Activated naive CD4-positive, alpha-beta T cell (primary cell): ENCODE measurements at places on chromosomes 7 and 10.

GRCh38 chr7:24980534-24981170 lies 674 bp upstream of the OSBPL3 start:
- no peak for DNase-seq

DNA sequence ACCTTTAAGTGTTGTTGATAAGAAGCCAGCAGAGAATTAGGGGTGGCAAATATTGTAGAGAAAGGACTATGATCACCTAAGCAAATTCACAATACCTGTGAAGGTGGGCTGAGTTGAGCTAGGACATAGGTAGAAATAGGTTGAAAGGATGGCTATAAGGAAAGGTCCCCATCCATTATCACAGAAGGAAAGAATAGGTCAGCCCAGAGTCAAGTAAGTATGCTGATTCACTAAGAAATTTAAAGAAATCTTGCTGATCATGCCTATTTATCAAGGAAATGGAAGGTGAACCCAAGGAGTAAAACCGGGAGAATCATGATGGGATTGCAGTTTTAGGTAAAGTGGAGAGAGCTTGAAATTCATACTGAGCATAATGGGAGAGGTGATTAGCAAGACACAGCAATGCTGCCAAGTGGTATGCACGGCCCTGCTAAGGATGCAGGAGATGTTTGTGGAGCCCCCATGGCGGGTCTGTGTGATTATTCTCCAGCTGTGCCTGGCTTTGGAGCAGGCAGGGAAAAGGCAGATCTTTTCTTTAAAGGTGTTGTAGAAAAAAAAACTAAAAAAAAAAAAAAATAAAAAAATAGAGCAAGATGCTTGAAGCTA lies 399.4 kb downstream of the PLXDC2 start:
- no peak for DNase-seq

- DNase-seq, result no peak
These were observed 98.7 kb upstream of the PPIF start for GRCh38 chr10:79248341-79249185.

DNA sequence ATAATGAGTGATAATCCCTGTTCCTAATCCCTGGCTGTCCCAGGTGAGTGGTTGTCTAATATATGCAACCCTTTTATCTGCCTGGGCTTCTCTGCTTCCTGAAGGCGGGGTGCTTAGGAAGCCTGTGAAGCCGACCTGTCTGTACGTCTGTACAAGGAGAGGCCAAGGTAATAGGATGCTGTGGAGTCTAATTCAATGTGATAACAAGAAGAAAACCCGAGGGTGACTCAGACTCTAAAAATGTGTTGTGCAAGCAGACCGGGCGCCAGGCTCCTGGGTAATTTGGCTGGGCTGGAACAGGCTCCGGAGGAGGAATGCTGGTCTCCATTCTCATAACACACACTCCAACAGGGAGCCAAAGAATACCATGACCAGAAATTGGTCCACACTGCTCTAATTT lies 43.6 kb downstream of the THNSL1 start:
- DNase-seq, result no peak

GRCh38 chr10:103598654-103599115 lies 105.2 kb downstream of the NEURL1 start:
- no peak for DNase-seq

DNA sequence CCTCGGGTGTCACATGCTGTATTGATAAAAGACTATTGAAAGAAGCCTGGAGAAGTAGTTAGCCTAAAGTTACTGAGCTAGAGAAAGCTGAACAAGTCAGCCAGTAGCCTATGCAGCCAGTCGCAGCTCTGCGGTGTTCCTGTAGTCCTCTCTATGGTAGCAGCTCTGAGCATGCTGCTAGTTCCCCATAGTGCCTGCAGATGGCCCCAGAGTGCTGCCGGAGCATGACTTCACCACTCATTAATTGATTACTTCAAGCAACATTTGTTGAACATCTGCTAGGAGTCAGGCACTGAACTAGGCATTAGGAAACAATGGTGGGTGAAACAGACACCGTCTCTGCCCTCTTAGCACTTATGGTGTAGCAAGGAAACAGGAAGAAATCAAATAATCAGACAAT lies 422.7 kb downstream of the SORCS3 start:
- DNase-seq, result no peak

- no peak for DNase-seq
These were observed 213.6 kb upstream of the FZD1 start for GRCh38 chr7:91050677-91051076.

DNA sequence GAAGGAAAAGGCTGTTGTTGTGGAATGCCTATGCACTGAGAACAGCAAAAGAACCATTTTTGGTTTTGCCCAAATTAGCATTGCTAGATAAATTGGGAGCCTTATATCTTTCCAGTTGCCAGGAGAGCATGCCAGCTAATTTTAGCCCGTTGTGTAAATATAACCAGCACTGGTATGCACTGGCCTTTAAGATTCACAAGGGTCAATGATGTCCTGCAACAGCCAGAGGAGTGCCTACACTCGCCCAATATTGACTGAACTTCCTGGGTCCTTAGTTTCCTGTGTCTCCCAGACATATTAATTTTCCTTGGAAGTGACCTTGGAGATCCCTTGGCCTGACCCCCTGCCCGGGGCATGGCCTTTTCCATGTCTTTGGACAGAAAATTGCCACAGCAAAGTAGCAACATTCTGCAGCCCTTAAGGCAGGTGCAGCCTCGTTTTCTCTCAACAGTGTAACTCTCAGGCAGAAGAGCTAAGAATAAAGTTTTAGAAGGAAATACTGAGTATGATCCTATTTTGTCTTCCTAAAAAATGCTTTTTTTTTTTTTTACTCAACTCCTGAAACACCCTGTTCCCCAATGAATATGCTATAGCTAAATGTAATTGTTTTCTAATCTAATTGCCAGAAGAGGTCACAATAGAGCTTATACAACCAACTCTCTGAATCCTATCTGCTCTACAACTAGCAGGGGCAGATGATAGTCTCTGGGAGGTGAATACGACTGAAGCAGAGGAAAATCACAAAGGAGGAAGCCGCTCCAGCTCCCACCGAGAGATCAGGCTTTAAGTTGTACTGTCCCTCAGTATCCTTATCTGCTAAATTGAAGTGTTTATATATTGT lies 131.9 kb upstream of the PCGF5 start:
- no peak for DNase-seq

DNA sequence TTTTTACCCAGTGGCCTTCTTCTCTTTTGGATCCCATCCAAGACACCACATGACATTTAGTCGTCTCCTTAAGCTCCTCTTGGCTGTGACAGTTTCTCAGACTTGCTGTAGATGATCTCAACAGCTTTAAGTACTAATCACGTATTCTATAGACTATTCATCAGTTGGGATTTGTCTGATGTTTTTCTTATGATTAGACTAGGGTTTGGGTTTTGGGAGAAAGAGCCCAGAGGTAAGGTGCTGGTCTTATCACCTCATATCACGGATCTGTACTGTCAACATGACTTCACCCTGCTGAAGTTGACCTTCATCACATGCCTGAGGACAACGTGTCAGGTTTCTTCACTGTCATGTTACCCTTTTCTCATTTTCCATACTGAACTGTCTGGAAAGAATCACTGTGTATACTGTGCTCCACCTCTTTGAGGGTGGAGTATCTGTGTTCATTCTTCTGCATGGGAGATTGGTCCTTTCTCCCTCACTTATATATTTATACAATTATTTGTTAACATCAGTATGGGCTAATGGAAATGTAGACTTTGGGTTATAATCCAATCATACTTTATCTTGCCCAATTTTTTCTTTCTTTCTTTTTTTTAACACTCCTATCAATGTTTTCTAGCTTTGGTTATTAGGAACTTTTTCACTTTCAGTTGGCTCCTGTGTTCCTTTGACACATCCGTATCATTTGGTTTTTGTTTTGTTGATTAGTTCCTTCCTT lies 6.4 kb upstream of the HKDC1 start:
- DNase-seq, result no peak

- no peak for DNase-seq
These were observed 408.1 kb downstream of the INHBA start for GRCh38 chr7:41294556-41295454.

DNA sequence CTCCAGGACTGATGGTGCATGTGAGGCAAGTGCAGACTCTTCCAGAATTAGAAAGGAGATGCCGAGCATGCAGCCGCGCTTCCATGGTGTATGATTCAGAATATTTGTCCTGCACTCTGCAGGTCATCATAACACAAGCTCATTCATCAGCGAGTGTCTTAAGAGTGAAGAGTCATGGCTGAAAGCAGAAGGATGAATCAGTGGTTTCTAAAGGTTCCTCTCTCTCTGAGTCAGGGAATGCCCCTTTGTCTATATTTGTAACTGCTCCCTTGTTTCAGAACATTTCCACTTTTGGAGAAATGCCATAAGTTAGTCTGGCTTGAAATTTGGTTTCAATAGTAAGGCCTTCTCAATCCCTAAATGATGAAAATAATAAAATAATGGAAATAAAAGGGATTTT lies 52.3 kb downstream of the HECW1 start:
- DNase-seq, result no peak

DNA sequence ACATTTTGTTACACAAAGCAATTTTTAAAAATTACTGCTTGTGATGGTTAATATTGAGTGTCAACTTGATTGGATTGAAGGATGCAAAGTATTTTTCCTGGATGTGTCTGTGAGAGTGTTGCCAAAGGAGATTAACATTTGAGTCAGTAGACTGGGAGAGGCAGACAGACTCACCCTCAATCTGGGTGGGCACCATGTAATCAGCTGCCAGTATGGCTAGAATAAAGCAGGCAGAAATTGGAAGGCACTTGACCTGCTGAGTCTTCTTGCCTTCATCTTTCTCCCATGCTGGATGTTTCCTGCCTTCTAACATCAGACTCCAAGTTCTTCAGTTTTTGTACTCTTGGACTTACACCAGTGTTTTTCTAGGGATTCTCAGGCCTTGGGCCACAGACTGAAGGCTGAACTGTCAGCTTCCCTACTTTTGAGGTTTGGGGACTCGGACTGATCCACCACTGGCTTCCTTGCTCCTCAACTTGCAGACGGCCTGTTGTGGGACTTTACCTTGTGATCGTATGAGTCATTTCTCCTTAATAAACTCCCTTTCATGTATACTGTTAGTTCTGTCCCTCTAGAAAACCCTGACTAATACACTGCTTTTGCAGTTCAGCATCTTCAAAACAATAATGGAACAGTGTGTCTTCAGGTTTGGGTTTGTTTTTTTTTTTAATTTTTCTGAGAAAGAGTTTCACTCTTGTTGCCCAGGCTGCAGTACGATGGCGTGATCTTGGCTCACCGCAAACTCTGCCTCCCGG lies 244.1 kb upstream of the SEMA3C start:
- DNase-seq, result no peak

- DNase-seq, result no peak
These were observed 30.8 kb downstream of the CASD1 start for GRCh38 chr7:94540428-94540827.

DNA sequence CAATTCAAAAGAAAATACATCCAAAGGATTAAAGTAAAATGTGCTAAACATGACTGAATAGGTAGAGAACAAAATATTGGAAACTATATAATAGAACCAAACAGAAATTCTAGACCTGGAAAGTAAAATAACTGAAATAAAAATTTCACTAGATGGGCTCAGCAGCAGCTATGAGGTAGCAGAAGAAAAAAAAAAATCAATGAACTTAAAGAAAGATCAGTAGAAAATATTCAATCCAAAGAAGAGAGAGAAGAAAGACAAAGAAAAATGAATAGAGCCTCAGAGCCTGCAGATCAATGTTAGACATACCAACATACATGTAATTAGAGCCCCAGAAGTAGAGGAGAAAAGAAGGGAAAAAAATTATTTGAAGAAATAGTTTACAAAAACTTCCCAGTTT lies 129.6 kb upstream of the RNF32 start:
- no peak for DNase-seq

DNA sequence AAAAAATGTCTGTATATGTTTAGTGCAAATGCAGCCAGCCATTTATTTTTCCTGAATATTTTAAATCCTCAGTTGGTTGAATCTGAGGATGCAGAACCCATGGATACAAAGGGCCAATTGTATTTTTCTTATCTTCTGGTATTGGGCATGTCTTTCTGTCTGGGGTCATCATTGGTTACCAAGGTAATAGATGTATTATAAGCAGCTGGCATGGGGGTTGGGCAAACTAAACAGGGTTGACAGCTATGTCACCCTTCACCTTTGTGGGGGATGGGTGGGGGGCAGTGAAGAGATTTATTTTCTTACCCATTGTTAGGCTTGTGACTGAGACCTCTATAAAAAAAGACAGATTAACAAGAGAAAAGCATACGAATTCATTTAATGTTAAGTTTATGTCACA lies 38.8 kb downstream of the CDHR3 start:
- DNase-seq, result no peak

- no peak for DNase-seq
These were observed 61.5 kb downstream of the HELLS start for GRCh38 chr10:94607111-94607510.

GRCh38 chr10:102222797-102223196 lies 3.3 kb upstream of the ELOVL3 start:
- DNase-seq, result no peak

DNA sequence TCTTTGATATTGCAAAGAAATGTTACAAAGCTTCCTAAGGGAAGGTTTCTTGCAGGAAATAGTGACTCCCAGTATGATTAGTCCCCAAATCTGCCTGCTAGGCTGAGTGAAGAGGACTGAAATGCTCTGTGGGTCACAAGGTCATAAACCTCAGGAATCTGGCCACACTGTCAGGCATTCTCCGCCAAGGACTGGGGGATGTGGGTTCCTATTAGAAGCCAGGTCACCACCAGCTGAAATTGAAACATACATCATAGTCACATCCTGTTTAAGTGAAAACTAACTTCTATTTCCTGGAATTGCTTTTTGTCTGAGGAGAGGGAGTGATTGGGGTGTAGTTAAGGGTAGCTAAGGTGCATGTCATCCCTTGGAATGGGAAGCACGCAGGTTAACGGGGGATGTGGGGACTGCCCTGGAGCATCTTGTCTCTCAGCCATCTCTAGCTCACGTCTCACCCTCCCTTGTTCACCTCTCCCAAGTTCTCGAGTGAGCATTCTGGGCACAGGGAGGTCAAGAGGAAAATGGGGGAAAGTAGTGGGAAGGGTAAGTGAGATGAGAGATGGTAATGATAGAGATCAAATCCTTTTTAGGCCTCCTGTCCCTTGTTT lies 12.0 kb upstream of the GSAP start:
- no peak for DNase-seq

GRCh38 chr7:20229646-20230500 lies 12.7 kb upstream of the MACC1 start:
- DNase-seq, result no peak
